Urinary bladder (tissue), 4 donors: ENCODE measurements at places on chromosomes 7 and 10. TPM values are rescaled to one million over a fixed set of nuclear protein-coding genes. Genes with fewer than 3 reads are reported as not detected.

- no peak for DNase-seq
Observed at GRCh38 chr7:81534996-81535395, 234.9 kb downstream of the HGF start.

DNA sequence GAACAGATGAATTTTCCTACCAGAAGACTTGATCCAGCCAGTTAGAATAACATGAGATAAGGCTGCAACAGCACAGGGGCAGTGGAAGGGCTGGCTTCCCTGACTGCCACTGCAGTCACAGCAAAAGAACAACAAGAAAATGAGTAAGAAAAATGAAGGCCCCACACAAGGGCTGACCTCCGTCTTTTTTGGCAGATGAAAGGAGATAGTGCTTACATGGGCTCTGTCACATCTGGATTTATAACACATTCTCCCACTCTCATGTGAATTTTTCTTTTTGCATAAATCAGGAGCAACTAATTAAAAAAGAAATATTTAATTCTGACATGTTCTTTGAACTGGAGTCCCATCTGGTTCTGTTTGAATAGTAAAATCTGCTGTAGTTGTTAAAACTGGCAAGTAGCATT lies 99.6 kb downstream of the NRP1 start:
- peak; percentile 26 for DNase-seq

GRCh38 chr10:110972231-110973134 lies 53.1 kb downstream of the SHOC2 start:
- no peak for DNase-seq

GRCh38 chr10:91317541-91317940 lies 92.6 kb upstream of the HECTD2 start:
- DNase-seq: no peak

CDNF gene
- polyA plus RNA-seq: 0.86 TPM

FKBP6 gene
- not detected for polyA plus RNA-seq

VAX1 gene
- polyA plus RNA-seq: not detected
